Stimulated activated CD4-positive, alpha-beta T cell treated with anti-CD3 and anti-CD28 coated beads, TNF-alpha, amount 100 ng/mL, for 24 hours (primary cell): ENCODE measurements at places on chromosomes 2 and 18.

- no peak for DNase-seq
Measured at GRCh38 chr2:118722976-118723375, 124.5 kb downstream of the EN1 start.

DNA sequence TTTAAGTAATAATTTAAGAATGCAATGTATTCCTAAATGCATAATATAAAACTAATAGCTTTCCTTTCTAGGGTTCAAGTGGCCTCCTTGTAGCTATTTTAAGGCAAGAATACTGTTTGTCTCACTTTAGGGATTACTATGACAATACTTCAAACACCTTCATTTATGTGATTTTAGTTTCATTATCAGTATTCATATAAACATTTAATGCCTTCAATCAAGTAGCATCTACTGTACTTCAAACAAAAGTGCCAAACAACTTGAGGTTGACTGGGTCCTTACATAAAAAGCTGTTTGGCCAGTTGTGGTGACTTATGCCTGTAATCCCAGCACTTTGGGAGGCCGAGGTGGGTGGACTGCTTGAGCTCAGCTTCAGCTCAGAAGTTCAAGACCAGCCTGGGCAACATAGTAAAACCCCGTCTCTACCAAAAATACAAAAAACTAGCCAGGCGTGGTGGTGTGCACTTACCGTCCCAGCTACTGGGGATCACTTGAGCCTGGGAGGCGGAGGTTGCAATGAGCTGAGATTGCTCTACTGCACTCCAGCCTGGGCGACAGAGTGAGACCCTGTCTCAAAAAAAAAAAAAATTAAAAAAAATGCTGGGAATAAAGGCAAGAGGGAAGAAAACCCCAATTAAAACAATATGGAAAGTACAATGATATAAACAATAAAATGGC lies 9.3 kb downstream of the MEX3C start:
- no peak for DNase-seq

DNA sequence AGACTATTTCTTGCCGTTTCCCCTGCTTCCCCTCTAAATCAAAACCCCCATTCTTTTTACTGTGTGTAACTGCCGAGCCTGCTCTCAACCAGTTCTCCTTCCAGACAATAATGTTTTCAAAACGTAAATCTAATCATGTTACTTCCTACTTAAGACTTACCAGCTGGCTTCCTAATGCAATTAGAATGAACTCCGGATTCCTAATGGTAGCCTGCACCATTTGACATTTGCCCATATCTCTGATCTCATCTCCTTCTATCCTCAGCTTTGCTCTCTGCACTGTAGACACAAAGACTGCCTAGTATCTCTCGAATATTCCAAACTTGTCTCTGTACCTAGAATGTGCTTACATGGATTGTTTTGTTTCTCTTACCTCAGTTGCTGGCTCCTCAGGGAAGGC lies 12.9 kb downstream of the TTL start:
- DNase-seq: no peak

- no peak for DNase-seq
Measured at GRCh38 chr2:210558708-210559107, 2.3 kb downstream of the CPS1 start.

DNA sequence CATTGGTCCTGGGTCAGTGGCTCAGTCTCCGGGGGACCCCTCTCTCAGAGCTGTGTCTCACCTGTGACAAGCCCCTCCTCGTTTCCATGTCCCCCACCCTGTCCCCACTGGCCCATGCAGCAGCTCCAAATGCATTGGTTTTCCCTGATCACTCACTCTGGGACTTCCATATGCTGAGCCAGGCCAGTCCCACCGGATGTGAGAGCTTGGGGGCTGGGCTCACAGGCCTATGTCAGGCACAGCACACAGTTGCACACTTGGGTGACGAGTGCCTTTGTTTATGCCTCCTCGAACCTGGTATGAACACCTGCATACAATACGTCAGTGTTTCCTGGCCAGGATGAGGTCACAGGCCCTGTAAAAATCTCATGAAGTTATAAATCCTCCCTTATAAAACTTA lies 232.5 kb downstream of the TFCP2L1 start:
- no peak for DNase-seq

DNA sequence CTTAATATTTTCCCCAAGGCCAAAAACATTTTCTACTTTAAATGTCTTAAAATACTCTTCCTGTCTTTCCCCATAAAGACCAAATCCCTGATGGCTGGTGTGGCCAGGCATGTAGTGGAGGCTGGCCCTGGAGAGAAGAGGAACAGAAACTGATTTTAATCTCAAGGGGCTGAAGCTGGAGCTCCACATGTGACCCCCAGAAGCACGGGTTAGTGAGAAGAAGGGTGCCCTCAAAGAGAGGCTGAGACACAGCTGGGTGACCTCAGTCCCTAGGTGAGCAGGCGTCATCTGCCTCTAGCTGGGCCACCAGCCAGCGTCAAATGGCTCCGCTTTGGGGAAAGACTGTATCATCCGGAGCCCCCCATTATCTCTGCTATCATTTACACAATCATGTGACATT lies 19.3 kb upstream of the TMEM18 start:
- DNase-seq: no peak

DNA sequence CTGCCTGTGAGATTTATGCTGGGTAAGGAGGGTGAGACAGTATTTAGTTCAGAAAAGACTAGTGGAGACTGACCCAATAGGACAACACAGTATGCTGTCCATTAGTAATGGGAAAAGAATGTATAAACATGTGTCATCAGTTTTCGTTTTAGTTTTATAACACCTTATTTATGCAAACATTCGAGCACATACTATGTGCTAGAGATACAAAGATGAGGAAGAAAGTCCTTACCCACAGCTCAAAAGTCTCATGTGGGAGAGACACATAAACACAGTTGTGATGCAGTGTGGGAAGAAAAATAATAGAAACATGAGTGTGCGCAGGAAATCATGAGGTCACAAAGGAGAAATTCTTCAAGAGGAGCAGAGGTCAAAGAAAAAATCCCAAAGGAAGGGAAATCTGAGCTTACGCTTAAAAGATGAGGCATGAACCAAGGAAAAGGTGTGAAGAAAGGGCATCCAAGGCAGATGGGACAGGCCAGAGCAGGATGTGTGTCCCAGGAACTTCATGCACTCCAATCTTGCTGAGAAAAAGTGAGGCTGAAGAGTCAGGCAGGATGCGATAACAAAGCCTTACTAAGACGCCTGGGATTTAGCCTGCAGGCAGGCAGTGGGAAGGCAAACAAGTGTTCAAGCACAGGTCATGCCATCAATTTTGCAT lies 8.1 kb downstream of the METTL21A start:
- DNase-seq: no peak

GRCh38 chr2:568639-569235 lies 108.5 kb downstream of the TMEM18 start:
- no peak for DNase-seq

GRCh38 chr2:201913201-201913600 lies 106.9 kb downstream of the CDK15 start:
- no peak for DNase-seq

DNA sequence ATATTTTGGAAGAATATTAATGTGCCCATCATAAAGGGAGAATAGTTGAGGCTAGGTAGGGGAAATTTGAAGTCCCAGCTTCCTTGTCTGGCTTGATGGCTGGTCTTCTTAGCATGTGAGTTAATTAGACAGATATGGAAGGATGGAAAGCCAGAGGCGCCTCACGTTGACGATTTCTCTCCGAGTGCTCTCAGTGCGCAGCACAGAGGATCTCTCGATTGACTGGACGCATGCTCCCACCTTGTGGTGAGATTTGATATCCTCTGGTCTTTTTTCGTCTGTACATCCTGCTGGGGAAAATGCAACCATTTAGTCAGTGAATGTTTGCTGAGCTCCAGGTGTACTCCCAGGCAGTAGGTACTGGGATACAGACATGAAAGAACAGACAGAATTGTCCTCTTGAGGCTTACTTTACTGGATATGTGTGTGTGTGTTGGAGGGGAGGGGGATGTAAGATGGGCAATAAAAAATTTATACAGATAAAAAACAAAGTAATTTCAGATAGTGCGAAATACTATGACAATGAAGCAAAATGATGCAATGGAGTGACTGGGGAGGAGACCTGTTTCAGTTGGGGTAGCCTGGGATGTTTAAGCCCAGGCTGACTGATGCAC lies 66.9 kb upstream of the ZNG1B start:
- peak; percentile 52 for DNase-seq

- DNase-seq: no peak
Measured at GRCh38 chr2:41933585-41934320, 114.1 kb upstream of the PKDCC start.

- no peak for DNase-seq
Measured at GRCh38 chr2:17336458-17336857, 181.8 kb downstream of the RAD51AP2 start.

GRCh38 chr2:84972207-84972783 lies 1.3 kb downstream of the KCMF1 start:
- no peak for DNase-seq

DNA sequence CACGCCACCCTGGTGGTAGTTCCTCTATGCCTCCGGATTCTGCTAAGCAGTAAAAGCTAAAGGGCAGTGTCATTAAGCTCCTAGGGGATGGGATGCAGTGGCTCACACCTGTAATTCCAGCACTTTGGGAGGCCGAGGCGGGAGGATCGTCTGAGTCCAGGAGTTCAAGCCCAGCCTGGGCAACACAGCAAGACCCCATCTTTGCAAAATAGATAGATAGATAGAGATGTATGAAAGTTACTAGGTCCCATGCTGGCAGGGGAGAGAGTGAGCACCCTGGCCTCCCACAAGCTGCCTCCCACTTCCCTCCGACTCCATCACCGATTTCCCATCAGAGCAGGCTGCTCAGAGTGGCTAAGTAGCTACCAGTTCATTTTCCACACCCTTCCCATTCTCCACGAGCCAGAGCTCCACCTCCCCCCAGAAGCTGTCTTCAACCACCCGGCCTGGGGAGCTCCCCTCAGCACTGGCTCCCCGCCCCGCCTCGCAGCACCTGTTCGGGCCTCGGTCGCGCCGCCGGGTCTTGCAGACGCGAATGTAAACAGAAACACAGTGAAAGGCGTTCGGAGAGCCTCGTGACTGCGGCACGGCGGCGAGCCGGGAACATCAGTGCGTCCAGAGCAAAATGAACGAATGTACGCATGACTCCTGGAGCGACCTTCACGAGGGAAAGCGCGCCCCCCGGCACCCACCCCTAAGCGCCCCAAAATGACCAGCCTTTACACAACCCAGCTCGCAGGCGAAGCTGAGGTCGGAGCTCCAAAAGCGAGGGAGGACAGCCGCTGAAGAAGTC lies 598 bp upstream of the CEP68 start:
- DNase-seq: no peak

DNA sequence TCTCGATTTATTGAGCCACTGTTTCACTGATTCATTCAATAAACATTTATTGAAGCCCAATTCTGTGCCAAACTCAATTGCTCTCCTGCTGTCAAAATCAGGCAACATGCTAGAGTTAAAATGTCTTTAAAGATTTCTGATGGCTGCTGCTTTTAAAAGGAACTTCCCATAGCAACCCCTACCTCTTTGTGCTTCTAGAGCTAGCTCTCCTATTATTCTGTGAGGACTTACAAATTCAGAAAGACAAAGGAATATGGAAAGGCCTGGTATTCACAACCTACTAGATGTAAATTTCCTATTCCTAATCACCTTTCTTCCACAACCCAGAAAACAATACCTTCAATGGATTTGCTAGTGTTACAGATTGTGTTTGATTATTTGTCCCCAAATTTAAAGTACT lies 395.5 kb downstream of the NRXN1 start:
- DNase-seq: no peak

- DNase-seq: no peak
Measured at GRCh38 chr2:163119966-163120365, 281.4 kb upstream of the KCNH7 start.

DNA sequence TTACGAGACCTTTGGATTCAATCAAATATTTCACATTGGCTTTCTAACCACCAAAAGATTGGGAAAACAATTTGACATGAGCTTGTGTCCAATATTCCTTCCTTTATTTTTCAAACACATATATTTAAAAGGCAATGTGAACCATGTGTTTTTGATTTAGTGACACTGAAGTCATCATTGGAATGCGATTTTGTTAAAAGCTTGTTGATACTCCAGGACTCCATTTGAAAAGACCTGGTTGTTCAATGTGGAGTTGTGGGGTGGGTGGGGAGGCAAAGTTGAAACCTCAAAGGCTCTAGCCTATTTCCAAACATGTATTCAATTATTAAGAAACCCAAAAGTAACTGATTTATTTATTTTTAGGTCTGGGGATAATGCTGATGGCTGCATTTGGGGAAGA lies 114.1 kb upstream of the TRIB2 start:
- no peak for DNase-seq

GRCh38 chr18:864872-865273 lies 39.8 kb upstream of the ADCYAP1 start:
- peak; percentile 26 for DNase-seq

DNA sequence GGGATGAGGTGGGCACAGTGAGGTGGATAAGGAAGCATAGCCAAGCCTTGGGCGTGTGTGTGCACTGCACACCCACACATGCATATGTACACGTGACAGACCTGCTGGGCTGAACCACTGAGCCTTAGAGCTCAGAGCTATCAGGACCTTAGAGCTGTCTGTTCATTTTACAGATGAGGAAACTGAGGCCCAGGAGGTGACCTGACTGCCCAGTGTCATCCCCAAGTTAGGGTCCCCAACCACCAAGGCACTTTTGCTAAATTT lies 8.2 kb upstream of the SNED1 start:
- DNase-seq: no peak

- no peak for DNase-seq
Measured at GRCh38 chr18:4817665-4818064, 362.6 kb upstream of the DLGAP1 start.

DNA sequence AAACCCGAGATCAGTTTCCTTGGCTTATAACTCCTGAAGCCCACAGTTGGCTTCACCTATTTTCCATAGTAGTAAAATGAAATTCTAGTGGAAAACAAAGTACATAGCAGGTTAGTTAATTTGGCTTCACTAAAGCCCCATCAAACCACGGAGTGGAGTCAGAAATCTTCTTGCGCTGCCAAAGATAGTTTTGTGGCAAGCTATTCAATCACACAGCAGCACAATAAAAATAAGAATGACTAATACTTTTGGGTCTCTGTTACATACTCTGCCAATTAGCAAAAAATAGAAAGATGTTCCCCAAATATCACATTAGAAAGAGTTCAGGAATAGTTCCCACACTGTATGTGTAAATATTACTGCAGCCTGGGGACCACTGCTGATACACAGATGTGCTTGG lies 175.2 kb upstream of the NOL4 start:
- DNase-seq: no peak

GRCh38 chr2:1670636-1671035 lies 73.7 kb downstream of the PXDN start:
- DNase-seq: no peak
